ENCODE measurements at places on chromosomes 13 and 19.
A peak's percentile ranks its signal among the peaks of the same experiment; 100 is the strongest.

DNA sequence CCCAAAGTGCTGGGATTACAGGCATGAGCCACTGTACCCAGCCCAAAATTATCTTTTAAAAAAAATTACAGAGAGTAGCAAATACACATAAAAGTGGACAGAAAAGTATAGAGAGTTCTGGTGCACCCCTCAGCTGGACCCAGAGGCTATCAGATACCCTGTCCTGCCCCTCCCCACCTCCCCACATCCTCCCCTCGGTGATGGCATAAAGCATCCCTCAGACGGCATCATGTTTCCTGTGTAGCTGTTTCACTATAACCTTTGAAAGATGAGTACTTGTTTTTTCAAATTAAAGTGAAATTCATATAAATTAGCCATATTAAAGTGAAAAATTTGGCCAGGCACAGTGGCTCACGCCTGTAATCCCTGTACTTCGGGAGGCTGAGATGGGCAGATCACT, 20.1 kb downstream of the SLC27A1 start:
- DNase-seq: no peak

- DNase-seq: no peak
Observed at GRCh38 chr19:351976-352625, 7.5 kb upstream of the MIER2 start.

DNA sequence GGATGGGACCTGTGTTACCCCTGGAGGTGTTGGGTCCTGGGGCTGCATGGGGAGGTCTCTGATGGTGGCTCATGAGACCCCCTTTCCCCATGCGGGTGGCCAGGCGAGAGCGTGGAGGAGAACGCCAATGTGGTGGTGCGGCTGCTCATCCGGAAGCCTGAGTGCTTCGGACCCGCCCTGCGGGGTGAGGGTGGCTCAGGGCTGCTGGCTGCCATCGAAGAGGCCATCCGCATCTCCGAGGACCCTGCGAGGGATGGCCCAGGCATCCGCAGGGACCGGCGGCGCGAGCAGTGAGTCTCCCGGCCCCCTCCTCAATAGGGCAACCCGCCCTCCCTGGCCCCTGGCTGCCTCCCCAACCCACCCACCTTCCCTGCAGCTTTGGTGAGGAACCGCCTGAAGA, 66.0 kb downstream of the RYR1 start:
- DNase-seq: no peak

DNA sequence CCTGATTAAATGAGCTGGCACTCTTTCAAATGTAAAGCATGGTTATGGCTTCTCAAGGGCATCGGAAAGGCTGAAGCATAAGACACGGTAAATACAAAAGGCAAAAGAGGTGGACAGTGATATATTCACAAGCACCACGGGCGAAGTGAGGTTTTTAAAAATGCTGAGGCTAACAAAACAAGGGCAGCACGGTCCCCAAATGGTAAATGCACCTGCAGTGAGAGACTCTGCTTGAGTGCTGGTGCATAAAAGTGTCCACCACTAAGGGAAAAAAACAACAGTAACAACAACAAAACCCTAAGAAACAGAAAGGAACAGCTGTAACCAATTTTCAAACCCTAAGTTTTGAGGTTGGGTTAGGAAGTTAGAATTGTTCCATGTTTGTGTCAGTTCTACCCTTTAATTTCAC, 234.9 kb downstream of the PCDH9 start:
- no peak for DNase-seq

- DNase-seq: no peak
Observed at GRCh38 chr19:47433121-47433520, 13.8 kb upstream of the MEIS3 start.

DNA sequence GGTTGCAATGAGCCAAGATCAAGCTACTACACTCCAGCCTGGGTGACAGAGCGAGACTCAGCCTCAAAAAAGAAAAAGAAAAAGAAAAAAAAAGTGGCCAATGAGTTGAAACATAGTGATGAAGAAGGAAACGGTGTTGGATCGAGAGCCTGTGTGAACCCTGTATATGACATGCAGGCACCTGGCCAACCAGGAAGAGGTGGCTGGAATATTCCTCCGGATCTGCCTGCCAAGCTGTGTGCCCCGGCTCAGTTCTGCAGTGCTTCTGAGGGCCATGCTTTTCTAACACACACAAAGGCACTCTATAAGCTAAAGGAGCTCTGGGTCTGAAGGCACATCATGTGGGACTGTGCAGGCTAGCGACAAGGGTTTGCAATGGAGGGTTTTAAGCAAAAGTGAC, 3.7 kb upstream of the ZNF444 start:
- DNase-seq: no peak

- peak; percentile 29 for DNase-seq
Observed at GRCh38 chr19:38251564-38252051, 4.6 kb downstream of the PPP1R14A start.

DNA sequence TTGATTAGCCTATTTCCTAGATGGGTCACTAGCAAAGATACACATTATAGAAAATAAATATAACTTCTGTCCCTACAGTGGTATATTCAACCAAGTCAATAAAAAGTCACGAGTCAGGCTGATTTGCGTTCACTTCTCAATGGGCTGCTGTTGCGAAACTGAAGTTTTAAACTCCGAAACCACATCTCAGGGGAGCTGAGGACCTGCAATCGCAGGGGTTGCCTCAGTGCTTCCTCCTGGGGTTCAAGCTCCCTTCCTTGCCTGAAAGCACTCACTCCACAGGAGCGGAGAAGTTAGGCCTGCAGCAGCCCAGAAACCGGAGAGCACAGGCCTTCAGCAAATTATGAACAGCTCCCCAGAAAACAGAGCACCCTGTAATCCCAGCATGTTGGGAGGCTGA, 39.6 kb downstream of the RAB20 start:
- DNase-seq: no peak

DNA sequence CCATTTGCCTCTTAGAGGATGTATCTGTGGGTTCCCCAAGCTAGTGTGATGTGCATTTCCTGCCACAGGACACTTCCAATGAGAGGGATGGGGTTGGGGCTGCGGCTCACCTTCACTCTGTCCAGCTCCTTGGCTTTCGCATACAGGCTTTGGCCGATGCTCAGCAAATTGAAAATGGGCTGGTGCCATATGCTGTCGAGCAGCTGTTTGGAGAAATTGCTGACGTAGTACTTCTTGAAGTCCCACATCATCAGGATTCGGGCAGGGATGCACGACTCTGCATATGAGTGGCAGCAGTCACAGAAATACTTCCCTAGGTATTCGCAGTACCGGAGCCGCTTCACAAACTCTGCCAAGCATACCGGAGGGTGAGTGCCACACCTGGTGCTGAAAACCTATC, 37.0 kb downstream of the RUBCNL start:
- DNase-seq: no peak

GRCh38 chr19:20660473-20661140, 764 bp downstream of the ZNF626 start:
- DNase-seq: peak; percentile 21

DNA sequence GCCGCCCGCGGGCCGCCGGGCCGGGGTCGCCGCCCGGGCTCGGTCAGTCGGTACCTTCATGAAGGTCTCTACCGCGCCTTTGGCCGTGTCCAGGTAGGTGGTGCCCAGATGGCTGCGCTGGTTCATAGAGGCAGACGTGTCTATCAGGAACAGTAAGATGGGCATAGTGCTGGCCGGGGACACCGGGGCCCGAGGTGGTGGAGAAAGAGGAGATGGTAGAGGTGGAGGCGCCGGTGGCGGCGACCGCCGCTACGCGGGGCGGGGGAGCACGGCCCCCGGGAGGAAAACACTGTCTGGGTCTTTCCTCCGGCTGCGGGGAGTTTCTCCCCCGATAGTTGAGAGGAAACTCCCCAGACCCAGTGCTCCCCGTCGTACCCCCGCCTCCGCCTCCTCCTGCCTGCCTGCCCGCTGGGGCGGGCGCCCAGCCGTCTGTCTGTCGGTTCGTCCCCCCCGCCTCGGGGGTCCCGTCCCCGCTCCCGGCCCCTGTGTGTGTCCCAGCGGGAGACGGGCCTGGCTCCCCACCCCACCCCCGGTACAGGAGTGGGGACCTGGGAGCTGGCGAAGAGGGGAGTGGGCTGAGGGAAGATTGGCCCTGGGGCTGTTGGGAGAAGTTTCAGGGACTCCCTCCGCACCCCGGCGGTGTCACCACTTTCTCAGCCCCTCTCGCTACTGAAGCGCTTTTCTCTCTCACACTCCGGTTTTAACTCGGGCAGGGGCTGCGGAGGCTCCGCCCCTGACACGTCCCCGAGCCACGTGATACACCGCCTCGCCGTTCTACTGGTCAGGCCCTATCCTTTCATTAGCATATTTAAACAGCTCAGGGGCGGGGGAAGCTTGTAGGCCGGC, at the start of gene INTS6:
Gene INTS6, minus strand, starts transcription at position 676 of the 846 bp plus-strand sequence. Its CDS starts 511 bp downstream, at position 165.
- peak; percentile 100 for DNase-seq

- DNase-seq: no peak
Observed at GRCh38 chr13:112516218-112516617, 71.7 kb downstream of the TUBGCP3 start.

GRCh38 chr19:48616491-48617056, 1.7 kb upstream of the FAM83E start:
- no peak for DNase-seq

- DNase-seq: no peak
Observed at GRCh38 chr19:53365899-53366493, 491 bp downstream of the ZNF525 start.

- peak; percentile 14 for DNase-seq
Observed at GRCh38 chr19:6801485-6802086, 29.1 kb downstream of the VAV1 start.

- no peak for DNase-seq
Observed at GRCh38 chr19:47172666-47173455, 42.2 kb downstream of the SAE1 start.

DNA sequence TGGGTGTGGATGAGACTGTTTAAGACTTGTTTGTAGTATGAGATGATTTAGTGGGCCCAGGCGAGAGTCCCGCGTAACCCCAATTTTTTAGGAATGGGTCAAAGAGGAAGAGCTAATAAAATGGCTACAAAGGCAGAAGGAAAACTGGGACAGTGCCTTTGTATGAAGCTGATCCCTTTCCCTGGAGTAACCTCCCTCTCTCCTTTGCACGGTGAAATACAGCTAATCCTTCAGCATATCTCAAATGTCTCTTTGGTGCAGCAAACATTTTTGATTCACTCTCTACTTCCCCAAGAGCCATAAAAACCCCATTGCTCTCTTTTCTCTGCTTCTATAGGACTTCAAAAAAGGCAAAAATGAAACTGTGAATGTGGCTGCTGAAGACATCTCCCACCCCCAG, 473.8 kb downstream of the KLF5 start:
- no peak for DNase-seq

- DNase-seq: no peak
Observed at GRCh38 chr19:5503598-5503997, 48.4 kb downstream of the ZNRF4 start.

- no peak for DNase-seq
Observed at GRCh38 chr19:33621065-33621785, 528 bp upstream of the CHST8 start.

DNA sequence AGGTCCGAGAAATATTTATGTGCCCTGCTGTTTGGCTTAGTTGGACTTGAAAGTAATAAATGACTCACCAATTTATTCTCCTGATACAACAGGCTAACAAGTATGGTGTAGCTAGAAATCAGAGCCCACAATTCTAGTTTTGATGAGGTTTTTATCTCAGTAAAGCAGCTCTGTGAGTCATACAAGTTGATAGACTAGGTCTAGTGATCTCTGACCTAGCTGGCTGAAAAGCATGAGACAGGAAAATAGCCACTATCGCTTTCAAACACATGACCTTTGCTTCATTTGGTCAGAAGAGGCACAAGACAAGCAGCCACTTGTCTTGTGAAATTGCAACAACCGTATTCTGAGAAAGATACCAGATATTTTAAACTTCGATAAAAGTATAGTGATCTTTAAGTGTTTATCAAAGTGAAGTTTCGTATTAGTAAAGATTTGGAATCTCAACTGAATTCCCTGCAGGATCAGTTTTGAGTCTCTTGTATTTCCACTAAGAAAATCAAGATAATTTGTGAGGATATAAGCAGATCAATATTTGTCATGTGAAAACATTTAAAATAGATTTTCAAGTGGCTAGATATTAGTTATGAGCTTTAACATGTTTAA, 126.7 kb downstream of the MAB21L1 start:
- DNase-seq: no peak

GRCh38 chr19:17090583-17090982, 15.0 kb downstream of the MYO9B start:
- peak; percentile 21 for DNase-seq

GRCh38 chr19:1252221-1252820, 3.9 kb downstream of the MIDN start:
- peak; percentile 96 for DNase-seq

DNA sequence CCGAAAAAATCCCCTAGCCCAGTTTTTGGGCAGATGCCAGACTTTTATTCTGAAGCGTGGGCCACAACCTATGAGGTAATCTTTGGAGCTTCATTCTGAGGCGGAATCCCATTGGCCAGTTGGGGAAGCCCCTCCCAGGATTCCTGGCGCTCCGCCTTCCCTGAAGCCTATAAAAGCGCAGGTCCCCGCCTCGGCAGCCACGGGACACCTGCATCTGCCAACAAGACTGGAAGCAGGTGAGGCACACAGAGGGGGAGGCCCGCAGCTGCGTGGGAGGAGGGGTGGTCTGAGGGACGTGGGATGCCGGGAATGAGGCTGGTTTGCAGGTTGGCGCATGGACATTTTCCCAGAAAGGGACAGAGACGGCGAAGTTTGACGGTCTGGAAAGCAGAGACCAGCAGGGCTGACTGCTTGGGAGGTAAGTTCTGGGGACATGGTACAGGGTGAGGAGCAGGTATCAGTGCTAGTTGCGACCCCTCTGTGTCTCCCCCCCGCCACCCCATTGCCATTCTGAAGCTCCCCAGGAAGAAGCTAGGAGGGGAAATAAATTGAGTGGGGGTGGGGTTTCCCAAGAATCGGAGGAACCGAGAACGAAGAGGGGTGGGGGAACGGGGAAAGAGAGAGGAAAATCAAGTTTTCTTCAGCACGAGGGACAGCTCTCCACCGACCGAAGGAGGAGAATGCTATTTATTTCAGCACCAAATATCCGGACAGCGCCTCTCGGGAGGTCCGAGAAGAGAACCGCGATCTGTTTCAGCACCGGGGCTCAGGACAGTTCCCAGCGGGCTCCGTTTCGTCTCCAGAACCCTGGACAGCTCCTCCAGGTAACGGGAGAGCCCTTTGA, 22.4 kb upstream of the FEM1A start:
- DNase-seq: peak; percentile 81

DNA sequence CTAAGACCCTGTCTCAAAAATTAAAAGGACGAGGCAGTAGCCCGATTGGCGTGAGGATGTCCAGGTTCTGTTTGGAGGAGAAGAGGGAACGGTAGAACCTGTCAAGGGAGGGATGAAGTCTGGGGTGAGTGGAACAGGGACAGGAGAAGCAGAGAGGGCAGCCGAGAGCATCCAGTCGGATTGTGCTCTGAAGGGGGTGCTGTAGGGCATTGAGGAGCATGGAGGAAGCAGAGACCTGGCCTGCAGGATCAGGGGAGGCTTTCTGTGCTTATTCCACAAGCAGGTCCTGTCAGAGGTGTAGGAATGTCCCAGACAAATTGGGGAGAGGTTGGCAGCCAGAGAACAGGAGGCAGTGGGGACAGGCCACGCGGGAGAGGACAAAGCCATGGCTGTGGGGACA, 14.1 kb downstream of the AP2A1 start:
- DNase-seq: no peak

GRCh38 chr13:108003626-108004025, 211.7 kb downstream of the LIG4 start:
- no peak for DNase-seq

- no peak for DNase-seq
Observed at GRCh38 chr13:26468265-26468801, 89.2 kb upstream of the WASF3 start.

Measured in fibroblast of skin of abdomen (primary cell).